Stimulated activated CD4-positive, alpha-beta T cell treated with anti-CD3 and anti-CD28 coated beads, Interleukin-12 subunit alpha, Interleukin-12 subunit beta, amount 100 ng/mL, for 24 hours (primary cell): ENCODE measurements at places on chromosomes 1 and 21.

DNA sequence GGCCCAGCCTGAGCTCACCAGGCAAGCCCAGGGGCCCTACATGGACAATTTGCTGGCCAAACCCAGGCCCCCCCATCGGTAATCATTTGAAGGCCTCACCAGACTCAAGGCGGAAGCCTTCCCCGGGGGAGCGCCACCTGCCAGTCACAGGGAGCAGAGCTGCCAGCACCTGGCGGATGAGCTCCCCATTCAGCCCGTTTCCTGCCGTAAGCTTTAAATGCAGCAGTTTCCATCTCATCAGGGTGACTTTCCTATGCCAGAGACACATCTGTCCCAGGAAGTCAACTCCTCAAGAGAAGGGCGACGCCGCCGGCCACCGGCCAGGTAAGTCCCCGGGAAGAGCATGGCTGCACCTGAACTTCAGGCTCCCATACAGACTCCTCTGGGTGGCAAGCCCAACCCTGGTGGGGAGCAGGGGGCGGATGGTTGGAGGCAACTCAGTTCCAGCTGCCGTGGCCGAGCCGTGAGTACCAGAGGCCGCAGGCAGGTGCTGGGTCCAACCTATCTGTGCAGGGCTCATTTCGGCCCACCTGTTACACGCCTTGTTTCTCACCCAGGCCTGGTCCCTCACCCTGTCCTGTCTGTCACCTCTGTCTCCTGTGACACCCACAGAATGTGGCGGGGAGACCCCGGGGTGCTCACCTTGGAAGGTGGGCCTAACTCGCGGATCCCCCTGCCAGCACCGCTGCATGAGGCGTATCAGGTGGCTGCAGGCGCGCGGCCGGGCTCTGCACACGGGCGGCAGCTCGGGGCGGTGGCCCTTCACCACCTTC is 20.7 kb downstream of the RIPK4 start:
- no peak for DNase-seq

DNA sequence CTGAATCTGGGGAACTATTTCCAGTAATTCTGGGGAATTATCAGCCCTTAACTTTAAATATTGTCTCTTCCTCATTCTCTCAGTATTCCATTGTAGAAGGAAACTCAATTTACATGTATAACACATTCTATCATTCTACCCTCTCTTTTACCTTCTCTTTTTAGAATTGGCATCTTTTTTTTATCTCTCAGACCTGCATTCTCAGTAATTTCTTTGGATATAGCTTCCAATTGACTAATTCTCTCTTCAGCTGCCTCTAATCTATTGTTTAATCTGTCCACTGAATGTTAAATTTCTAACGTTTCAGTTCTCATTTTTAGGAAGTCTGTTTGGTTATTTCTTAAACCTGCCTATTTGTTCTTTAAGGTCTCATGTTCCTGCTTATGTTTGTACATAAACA is 33.0 kb downstream of the MAB21L3 start:
- DNase-seq = no peak

GRCh38 chr1:24216276-24217074 is 29.4 kb upstream of the IFNLR1 start:
- DNase-seq = no peak

GRCh38 chr1:96581772-96582171 is 139.8 kb upstream of the PTBP2 start:
- DNase-seq = no peak

DNA sequence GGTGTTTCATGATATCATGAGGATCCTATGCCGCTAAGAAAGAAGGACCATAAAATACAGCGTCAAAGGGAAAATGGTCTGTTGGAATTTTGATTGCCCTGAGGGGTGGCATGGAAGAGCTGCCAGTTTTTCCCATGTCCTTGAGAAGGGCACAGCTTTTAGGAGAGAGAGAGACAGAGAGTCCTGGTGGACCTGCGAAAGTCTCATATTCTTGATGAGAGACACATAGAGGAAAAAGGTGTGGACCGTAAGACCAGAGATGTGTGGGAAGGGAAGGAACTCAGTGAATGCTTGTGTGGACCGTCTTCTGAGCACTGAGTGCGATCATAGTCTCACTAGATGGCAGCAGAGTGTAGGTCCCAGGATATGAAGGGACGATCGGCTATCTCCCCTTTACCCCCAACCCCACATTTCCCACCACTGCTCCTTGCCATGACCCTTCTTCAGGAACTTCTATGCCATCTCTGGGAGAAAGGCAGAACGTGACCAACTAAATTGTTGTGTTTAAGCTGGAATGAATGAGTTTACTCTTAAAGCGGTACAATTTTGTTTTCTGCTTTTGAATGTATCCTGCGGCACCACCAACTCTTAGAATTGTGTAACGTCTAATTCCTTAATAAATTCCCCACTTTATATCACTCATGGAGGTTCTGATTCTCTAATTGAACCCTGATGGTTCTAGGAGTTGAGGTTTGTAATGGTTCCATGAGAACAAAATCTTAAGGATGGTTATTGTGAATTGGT is 117.7 kb downstream of the CTH start:
- DNase-seq = no peak

DNA sequence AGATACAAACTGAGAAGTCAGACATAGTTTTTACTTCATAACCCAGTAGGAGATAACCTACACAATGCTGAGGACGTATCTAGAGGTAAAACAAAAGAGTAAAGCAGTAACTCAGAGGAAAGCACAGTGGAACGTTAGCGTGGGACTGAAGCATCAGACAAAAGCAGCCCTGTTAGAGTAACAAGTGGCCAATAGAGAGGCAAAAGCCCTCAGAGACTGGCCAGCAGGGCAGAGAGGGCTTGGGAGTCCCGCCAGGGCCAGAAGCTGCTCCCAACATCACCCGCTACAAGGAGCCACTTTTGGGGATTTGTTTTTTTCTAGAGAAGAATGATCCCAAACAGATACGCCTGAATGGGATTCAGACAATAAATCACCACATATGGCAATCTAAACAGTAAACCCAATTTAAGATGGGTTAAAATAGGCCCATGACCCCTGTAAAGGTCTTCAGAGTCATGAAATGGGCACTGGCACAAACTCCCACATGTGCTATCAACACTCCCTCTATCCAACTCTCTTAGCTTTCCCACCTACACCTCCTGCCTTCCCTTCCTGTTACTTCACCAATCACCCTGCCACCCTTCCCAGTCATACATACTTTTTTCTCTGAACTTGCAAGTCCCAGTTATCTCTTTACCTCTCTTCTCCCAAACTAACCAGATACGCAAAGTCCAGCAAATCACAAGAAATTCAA is 17.2 kb downstream of the TADA1 start:
- DNase-seq = no peak

- peak; percentile 75 for DNase-seq
Measured at GRCh38 chr1:32249831-32250525, 1.1 kb upstream of the LCK start.

DNA sequence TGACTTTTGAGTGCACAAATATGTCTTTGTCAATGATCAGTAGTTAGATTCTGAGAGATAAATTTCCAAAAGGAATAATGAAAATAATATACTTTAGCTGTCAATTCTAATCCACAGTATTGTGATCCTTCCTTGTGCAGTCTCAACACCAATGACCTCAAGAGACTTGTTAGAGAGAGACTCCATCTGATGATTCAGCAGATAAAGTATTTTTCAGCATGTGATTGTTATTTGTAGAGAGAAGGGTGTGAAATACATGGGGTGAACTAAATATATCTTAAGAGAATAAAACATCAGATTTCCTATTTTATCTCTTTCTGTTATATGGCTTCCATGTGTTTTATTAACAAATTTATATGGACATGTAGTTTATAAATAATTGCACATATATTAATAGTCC is 5.9 kb upstream of the ZNF124 start:
- no peak for DNase-seq

DNA sequence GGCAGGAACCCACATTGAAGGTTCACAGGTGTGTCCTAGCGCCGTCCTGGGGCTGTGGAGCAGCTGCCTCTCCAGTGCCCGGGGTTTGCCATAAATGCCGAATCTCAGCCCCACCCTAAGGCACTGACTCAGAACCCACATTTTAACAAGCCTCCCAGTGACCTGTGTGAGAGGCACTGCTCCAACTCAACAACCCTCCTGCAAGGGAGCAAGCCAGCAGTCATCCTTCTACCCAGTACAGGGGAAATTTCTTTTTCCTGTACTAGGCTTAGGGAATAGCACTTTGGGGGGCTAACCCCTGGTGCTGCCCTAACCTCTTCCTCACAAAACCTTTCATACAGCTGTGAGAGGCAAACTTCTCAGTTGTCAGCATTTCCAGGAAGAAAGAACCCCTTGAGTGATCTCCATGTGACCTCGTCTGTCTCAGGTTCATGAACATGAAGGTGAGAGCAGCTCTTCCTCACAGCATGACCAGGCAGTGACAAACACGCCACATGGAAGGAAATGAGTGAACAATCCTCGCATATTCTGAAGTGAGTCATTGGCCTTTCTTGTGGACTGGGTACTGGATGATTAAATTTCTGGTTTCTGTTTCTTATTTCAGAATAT is 11.4 kb upstream of the BCAR3 start:
- peak; percentile 18 for DNase-seq

- DNase-seq = no peak
Measured at GRCh38 chr1:26607186-26607585, 77.6 kb downstream of the RPS6KA1 start.

GRCh38 chr1:10803971-10804820 is 7.8 kb upstream of the CASZ1 start:
- DNase-seq = no peak

GRCh38 chr1:175314300-175314699 is 121.7 kb upstream of the KIAA0040 start:
- no peak for DNase-seq

- no peak for DNase-seq
Measured at GRCh38 chr1:116167625-116168276, 56.6 kb downstream of the MAB21L3 start.

- no peak for DNase-seq
Measured at GRCh38 chr1:6762060-6762459, 23.2 kb upstream of the CAMTA1 start.

DNA sequence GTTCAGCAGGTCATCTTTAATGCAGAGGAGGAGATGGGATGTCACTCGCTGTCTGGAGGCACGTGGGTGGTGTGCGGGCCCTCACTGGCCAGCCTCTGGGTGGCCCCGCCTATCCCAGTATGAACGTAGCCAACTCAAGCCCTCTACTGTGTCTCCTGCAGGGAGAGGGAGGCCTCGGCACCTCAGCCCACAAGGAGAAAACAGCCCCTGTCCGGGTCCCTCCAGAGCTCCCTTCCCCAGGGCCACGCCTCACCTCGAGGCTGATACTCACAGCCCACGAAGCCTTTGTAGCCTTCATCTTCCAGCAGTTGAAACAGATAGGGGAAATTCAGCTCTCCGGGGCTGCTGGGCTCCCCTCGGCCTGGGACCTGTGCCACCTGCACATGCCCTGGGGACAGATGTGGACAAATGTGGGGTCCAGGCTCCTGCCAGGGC is 2.6 kb downstream of the HYI start:
- no peak for DNase-seq

DNA sequence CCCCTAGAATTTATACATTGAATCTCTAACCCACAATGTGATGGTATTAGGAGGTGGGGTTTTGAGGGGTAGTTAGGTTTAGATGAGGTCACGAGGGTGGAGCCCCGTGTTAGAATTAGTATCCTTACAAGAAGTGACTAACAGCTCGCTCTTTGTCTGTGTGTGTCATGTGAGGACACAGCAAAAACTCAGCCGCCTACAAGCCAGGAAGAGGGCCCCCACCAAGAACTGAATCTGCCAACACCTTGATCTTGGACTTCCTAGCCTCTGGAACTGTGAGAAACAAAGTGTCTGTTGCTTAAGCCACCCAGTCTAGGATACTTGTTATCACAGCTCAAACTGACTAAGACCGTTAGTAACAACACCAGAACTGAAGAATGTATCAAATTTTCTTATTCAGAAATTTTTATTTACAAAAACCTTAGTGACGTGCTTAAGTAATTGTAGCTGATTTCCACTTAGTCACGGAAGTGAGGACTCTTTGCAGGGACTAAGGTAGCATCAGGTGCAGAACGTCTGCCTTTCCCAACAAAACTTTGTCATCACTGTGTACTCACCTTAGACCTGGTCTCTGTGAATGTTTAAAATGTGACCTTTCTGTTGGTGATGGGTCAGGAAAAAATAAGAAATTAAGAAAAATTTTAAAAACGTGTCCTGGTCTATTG is 24.5 kb upstream of the LRRC8C start:
- DNase-seq = no peak
